ENCODE measurements at places on chromosomes 3 and 15. TPM values are rescaled to one million over a fixed set of nuclear protein-coding genes. Genes with fewer than 3 reads are reported as not detected.

GRCh38 chr3:139307601-139308555 lies 35.9 kb upstream of the MRPS22 start:
- no peak for DNase-seq

DNA sequence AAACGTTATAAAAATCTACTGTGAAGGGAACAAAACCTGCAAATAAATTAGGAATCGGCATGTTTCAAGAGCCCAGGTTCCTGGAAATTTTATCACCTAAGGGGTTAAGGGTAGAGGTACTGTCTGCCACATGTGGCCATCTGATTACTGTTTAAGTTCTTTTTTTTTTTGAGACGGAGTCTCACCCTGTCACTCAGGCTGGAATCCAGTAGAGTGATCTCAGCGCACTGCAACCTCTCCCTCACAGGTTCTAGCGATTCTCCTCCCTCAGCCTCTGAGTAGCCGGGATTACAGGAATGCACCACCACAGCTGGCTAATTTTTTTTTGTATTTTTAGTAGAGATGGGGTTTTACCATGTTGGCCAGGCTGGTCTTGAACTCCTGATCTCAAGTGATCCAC lies 35.8 kb downstream of the UQCC5 start:
- DNase-seq, result no peak

The ATP13A5 gene
- total RNA-seq, result 0.17 TPM

The FBXO40 gene
- not detected for total RNA-seq
